ENCODE measurements at places on chromosomes 7 and 10.

DNA sequence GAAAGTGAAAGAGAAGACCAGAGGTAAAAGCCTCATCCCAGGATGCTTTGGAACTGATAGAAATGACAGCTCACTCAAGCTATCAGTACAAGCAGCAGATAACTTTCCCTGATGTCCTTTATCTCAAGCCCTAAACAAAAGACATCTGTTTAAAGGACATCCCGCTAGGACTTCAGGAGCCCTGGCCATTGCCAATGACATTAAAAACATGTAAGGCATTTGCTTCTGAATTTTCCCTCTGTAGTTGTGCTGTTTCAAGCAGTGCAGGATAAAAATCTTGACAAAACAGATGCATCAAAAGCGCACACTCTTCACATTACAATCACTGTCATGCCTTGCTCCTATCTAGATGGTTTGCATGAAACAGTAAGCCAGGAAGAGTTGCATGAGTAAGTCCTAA lies 159.8 kb downstream of the AOAH start:
- DNase-seq, result no peak

DNA sequence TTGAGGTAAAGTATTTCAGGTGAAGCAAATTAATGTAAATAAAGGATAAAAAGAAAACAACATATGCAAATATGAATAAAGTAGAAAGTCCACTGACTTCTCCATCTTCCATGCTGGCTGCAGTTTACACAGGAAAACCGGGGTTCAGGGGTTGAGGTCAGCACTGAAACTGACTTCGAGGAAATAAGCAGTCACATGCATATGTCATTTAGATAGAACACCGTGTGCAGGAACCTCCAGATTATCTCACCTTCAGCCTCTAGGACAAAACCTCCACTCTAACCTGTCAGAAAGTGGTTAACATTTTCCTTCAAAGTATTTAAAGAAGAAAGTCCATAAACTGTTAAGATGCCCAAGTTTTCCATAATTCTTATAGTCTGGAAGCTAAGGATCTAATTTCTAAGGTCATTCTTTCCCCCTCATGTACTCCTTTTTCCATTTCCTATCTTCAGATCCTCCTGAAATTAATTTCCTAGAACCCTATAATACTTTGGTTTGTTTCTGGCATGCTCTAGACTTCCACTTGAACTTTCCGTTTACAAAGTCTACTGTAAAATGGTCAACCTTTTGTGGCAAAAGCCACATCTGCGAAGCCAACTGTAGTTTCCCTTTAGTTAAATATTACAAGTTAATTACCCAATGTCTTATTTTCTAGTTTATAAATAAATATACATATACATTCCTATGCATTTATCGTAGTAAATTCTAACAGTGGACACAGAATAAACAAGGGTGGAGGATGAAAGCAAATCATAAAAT lies 173.3 kb downstream of the RAPGEF5 start:
- no peak for DNase-seq

DNA sequence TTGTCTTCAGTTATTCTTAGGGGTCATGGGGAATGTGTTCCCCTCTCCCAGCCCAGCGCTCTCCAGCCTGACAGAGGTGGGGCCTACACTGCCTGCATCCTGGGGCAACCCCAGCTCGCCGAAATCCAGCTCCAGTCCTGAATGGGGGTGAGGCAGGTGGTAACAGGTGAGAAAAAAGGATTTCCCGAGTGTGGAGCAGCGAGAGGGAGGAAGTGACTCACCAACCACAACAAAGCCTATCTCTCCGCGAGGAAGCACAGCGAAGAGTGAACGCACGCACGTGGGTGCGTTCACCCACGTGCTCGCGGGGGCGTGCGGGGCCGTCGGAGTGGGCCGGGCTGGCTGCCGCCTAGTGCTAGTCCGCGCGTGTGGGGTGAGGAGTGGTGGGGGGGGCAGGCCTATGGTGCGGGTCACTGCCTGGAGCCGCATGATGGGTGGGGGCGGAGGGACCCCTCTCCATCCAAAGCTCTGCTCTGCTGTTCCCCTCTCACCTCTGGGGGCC lies 855 bp upstream of the PALD1 start:
- DNase-seq, result no peak

DNA sequence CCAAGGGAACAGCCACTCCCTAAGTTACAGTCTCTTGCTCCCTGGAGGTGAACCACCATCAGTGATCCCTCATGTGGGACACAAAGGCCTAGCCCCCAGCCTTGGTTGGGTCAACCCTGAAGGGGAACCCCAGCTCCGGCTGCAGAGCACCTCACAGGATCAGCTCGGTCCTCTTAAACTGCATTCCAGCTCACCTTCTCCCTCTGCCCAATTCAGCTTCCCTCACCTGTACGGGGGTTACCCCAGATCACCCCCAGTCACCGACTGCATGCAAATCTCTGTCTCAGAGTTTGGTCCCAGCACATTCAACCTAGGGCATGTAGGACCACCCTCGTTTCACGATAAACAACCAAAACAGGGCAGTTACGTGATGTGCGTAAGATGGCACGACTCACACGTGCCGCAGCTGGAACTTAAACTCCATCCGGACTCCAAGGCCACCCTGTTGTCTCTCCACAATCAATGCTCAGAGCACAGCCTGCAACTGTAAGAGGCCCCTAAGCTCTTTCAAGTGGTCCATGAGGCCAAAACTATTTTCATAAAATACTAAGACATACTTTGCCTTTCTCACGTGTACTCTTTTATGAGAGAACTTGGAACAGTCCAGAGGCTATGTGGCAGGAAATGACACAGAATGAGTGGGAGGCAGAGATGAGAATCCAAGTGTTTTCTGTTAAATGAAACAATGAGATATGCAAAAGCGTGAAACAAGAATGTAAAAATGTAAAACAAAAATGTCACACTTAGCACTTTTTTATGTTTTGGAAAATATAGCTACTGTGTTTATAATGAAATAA lies 285.2 kb downstream of the PTPRN2 start:
- DNase-seq, result no peak

GRCh38 chr10:49431426-49431825 lies 35.5 kb upstream of the DRGX start:
- no peak for DNase-seq

DNA sequence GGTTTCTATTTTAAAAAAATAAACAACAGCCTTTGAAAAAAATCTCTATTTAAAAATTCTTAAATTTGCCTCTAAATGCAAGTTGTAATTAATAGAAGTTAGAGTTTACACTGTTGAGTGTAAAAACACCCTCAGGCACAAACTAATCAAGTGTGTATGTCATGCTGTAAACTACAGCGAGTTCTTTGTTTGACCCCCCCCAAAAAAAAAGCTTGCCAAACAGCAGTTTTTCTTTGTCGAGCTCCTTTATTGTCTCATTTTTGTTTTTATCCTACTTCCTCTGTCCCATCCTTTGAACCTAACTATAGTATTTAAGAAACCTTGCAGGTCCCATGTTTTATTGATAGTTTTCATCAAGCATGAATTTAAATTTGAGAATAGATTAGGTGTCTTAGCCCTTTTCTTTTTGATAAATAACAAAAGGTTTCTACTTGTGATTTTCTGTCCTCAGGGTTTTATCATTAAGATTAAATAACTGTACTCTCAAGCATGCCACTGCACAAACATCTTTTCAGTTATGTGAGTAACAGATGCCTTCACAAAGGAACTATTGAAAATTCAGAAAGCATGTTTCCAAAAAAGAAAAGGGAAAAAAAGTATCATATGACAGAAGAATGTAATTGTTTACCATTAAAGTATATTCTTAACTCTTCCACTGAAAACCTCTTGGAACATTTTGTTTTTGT lies 176.0 kb downstream of the ARID5B start:
- no peak for DNase-seq

DNA sequence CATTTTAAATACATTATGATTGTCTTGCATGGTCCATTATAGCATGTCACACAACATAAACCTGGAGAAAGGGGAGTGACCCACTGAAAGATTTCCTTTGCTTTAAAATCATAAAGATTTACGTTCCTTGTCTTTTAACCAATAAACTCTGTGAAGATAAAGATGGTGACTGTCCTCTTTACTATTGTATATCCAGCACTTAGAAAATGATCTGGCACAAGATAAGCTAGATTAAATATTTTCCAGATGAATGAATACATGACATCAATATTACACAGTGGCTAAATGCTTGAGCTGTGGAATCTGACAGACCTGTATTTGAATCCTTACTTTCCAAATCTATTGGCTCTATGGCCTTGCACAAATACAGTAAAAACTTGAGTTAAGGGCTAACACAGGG lies 938.4 kb downstream of the SORCS1 start:
- no peak for DNase-seq

DNA sequence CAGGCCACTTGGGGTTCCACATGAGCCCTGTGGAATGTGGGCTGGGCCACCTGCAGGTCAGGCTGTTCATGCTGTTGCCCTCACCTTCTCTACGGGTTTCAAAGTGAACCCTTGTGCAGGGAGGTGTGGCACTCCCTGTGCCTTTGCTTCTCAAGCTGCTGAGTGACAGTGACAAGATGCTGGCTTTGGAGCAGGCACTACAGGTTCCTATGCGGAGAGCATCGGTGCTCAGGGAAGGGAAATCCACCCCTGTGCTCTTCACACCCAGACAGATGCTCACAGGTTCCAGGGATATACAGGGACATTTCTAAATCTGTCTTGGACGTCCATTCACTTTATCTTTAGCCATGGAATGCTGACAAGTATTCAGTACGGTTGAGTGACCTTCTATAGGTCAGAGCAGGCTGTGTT lies 1005.0 kb downstream of the LRMDA start:
- DNase-seq, result no peak

- DNase-seq, result no peak
These were observed 224.9 kb downstream of the BAMBI start for GRCh38 chr10:28902215-28902614.

- peak; percentile 66 for DNase-seq
These were observed 20.1 kb downstream of the LDB3 start for GRCh38 chr10:86688398-86688921.

Data from SJSA1 (cell line).